IMR-90 (cell line): ENCODE measurements at places on chromosomes 12 and 14. TPM values are rescaled to one million over a fixed set of nuclear protein-coding genes. Genes with fewer than 3 reads are reported as not detected.

BMP4 gene
- 3.6 and 4.2 TPM in 2 replicates for polyA plus RNA-seq

DNA sequence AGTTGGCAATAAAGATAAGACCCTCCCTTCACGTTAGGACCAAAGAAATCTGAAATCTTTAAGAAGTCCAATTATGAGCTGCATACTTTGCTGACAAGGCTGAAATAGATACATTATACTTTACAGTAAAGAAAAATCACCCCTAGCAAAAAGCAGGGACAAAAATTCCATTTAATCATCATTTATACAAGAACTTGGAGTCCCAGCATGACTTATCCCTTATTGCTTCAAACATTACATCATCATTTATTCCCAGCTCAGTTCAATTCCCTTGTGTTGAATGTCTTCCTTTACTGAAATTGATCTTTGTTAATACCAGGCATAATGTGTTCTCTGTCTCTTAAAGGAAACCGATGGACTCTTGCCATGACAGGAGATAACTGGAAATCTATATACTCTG lies 449.6 kb upstream of the CCDC196 start:
- H3K27me3 ChIP-seq = no peaks in the 10 kb centered on the region
- H3K36me3 ChIP-seq = no peaks in the 10 kb centered on the region
- DNase-seq = no peak
- H3K4me1 ChIP-seq = no peaks in the 10 kb centered on the region
- H3K4me3 ChIP-seq = no peak overlapping the region
- H3K27ac ChIP-seq = no peak overlapping the region

OASL gene
- 0.05 TPM in 1 of 2 replicates, not detected in the other for polyA plus RNA-seq

LRRC10 gene
- polyA plus RNA-seq = not detected in 2 replicates

- H3K4me3 ChIP-seq = no peak overlapping the region
- no peak overlapping the region for H3K27ac ChIP-seq
- no peaks in the 10 kb centered on the region for H3K4me1 ChIP-seq
- DNase-seq = no peak
- H3K27me3 ChIP-seq = no peaks in the 10 kb centered on the region
Observed at GRCh38 chr12:129053232-129053631, 200.0 kb downstream of the GLT1D1 start.

DNA sequence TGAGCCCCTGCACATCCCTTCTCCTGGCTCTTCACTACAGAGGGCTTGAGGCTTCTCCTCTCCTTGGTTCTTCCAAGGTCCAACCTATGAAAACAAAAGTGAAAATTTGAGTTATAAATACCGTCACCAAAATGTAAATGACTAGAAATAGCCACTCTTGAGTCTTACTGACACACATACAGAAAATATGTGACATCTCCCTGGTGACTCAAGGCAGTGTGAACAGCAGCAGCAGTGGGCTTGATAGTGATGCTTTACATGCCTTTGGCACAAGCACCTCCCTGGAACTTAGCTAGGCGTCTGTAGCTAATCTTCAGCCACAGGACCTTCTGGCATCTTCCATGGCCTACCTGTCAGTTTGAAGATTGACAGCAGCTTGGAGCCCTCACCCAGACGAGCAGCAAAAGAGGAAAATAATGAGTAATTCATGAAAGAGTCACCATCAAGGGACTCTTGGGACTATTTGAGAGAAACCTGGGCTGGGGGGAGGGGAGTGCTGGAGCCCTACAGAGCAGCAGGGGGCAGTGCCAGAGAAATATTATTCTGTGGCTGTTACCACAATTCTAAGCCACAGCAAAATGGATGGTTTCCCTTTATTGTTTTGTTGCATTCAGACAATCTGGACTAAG lies 158.0 kb downstream of the KCNK10 start:
- no peak for DNase-seq
- no peaks in the 10 kb centered on the region for H3K4me1 ChIP-seq
- no peaks in the 10 kb centered on the region for H3K36me3 ChIP-seq
- H3K27ac ChIP-seq = no peak overlapping the region

GRCh38 chr12:19988001-19988400 lies 380.3 kb upstream of the PDE3A start:
- H3K27me3 ChIP-seq = no peaks in the 10 kb centered on the region
- no peak overlapping the region for H3K4me3 ChIP-seq
- DNase-seq = no peak
- H3K27ac ChIP-seq = no peak overlapping the region

FGF6 gene
- polyA plus RNA-seq = not detected in 2 replicates

LTA4H gene
- polyA plus RNA-seq = 37.9 and 43.3 TPM in 2 replicates

- H3K27ac ChIP-seq = no peak overlapping the region
- no peaks in the 10 kb centered on the region for H3K27me3 ChIP-seq
Observed at GRCh38 chr12:41008472-41008871, 179.6 kb upstream of the PDZRN4 start.

PPP1R36 gene
- polyA plus RNA-seq = 0.15 and 0.19 TPM in 2 replicates

GRCh38 chr14:37587131-37587803 lies 7.8 kb downstream of the FOXA1 start:
- no peak overlapping the region for H3K27ac ChIP-seq
- H3K36me3 ChIP-seq = no peaks in the 10 kb centered on the region
- peaks cover 3% of the 10 kb centered on the region; the same call in 1 of the 2 replicates for H3K4me1 ChIP-seq
- no peak for DNase-seq
- H3K27me3 ChIP-seq = peaks cover 89% of the 10 kb centered on the region
- H3K4me3 ChIP-seq = no peak overlapping the region

- no peak overlapping the region for H3K4me3 ChIP-seq
- no peak overlapping the region for H3K27ac ChIP-seq
- H3K27me3 ChIP-seq = no peaks in the 10 kb centered on the region; the same call in 1 of the 2 replicates
- no peak for DNase-seq
Observed at GRCh38 chr12:2354151-2354991, 301.6 kb downstream of the CACNA1C start.
